ENCODE measurements at places on chromosomes 16 and 17. TPM values are rescaled to one million over a fixed set of nuclear protein-coding genes. Genes with fewer than 3 reads are reported as not detected.

IL4R gene
- 13.0 TPM for total RNA-seq

SLC25A11 gene
- 51.1 TPM for total RNA-seq

INCA1 gene
- 1.1 TPM for total RNA-seq

CFAP119 gene
- total RNA-seq, result 2.6 TPM

LGALS9B gene
- not detected for total RNA-seq

WNK4 gene
- 0.12 TPM for total RNA-seq

VTN gene
- total RNA-seq, result 0.35 TPM

LRRC75A gene
- 0.82 TPM for total RNA-seq

PRSS33 gene
- total RNA-seq, result not detected

CALB2 gene
- 0.08 TPM for total RNA-seq

ANKRD40 gene
- total RNA-seq, result 20.1 TPM

ANKFN1 gene
- 0.82 TPM for total RNA-seq

CDRT4 gene
- 1.5 TPM for total RNA-seq

HAS3 gene
- total RNA-seq, result 1.3 TPM

ZNF287 gene
- total RNA-seq, result 2.2 TPM

MAF gene
- 0.30 TPM for total RNA-seq

DPEP3 gene
- total RNA-seq, result not detected

NEUROD2 gene
- total RNA-seq, result not detected

HSD11B2 gene
- not detected for total RNA-seq

SSH2 gene
- 7.4 TPM for total RNA-seq

SLC52A1 gene
- total RNA-seq, result 0.15 TPM

OMG gene
- 11.0 TPM for total RNA-seq

TP53TG3D gene
- total RNA-seq, result 0.12 TPM

PLD6 gene
- 1.1 TPM for total RNA-seq

BCO1 gene
- under 0.01 TPM for total RNA-seq

GPRC5B gene
- 14.0 TPM for total RNA-seq

RAPGEFL1 gene
- 0.98 TPM for total RNA-seq

SMIM5 gene
- total RNA-seq, result not detected

CCL17 gene
- total RNA-seq, result not detected

ABCC6 gene
- 0.30 TPM for total RNA-seq

ZP2 gene
- not detected for total RNA-seq

GUCY2D gene
- not detected for total RNA-seq

CES5A gene
- total RNA-seq, result not detected

PIRT gene
- not detected for total RNA-seq

TP53TG3 gene
- total RNA-seq, result 0.35 TPM

PDE6G gene
- total RNA-seq, result 0.35 TPM

LITAFD gene
- not detected for total RNA-seq

CCDC102A gene
- total RNA-seq, result 19.5 TPM

TM4SF5 gene
- total RNA-seq, result not detected

CDH15 gene
- total RNA-seq, result 0.12 TPM

ENO3 gene
- 2.7 TPM for total RNA-seq

TOM1L1 gene
- total RNA-seq, result 22.2 TPM

TAC4 gene
- total RNA-seq, result not detected

All from smooth muscle cell of the coronary artery (primary cell).